CMK (cell line): ENCODE measurements at places on chromosomes 1 and 21.

DNA sequence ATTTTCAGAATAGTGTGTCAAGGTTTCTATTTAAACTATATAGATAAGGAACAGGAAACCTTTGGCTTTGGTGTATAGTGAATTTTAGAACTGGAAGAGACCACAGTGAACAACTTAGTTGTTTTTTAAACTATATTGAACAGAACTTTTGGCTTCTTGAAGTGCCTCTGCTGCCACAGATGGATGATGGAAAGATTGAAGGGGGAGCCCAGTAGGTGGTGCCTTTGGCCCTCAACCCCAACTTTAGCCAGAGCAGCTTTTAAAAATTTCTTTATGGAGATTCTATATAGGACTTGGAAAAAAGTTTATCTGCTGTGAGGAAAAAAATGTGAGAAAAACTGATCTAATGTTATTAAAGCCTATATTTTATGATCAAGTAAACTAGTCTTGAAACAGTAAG lies 50.2 kb downstream of the SWT1 start:
- no peak for DNase-seq

GRCh38 chr1:57599236-57599994 lies 175.6 kb upstream of the DAB1 start:
- no peak for DNase-seq

DNA sequence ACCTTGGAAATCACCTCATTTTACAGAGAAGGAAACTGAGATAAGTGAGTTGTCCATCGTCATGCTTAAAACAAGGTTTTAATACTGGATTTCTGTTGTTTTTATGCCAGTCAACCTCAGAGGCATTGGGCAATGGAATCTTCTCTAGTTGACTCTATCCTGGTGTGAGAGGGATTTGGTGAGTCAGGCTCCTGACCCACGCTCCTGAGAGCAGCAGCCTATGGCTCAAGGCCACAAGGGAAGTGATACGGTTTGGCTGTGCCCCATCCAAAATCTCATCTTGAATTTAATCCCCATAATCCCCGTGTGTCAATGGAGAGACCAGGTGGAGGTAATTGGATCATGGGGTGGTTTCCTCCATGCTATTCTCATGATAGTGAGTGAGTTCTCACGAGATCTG lies 90.1 kb downstream of the TLR5 start:
- no peak for DNase-seq

DNA sequence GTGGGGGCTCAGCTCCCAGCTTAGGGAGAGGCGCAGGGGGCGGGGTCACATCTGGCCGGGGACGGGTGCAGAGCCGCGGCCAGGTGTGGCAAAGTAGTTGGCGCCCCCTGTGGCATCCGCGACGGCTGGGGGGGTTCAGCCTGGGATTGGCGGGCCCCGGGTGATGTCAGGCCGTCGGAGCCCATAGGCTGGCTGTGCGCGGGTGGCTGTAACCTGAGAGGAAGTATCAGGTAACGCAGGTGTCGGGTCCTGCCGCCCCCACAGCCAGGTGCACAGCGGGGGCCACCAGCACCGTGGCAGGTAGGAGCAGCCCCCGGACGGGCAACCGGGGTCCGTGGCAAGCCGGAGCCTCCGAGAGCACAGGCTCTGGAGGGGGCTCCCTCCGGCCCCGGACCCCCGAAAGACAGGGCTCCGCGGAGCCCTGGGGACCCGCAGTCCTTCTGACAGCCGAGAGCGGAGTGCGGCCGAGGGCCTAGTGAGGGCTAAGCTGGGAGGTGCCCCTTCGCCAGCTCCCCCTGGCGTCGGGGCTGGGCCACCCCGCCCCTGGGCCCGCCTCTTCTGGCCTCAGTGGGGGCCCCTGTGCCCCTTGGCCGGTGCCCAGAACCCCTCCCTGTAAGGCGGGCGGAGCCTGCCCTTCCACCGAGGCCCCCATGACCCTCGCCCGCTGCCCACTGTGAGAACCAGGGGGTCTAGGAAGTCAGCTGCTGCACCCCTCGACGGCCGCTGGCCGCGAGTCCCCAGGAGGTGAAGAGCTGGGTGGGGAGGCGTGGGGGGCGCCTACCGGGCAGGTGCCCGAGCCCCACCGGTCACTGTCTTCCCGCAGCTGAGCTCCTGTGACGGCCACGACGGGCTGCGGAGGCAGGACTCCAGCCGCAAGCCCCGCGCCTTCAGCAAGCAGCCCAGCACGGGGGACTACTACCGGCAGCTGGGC lies 17.9 kb downstream of the TNFRSF25 start:
- no peak for DNase-seq

- DNase-seq: peak; percentile 92
Measured at GRCh38 chr1:202810615-202811295, at the start of gene PCAT6. Gene PCAT6 (plus strand): TSS chr1:202810954.

- DNase-seq: no peak
Measured at GRCh38 chr1:164842870-164843269, 283.9 kb downstream of the PBX1 start.

DNA sequence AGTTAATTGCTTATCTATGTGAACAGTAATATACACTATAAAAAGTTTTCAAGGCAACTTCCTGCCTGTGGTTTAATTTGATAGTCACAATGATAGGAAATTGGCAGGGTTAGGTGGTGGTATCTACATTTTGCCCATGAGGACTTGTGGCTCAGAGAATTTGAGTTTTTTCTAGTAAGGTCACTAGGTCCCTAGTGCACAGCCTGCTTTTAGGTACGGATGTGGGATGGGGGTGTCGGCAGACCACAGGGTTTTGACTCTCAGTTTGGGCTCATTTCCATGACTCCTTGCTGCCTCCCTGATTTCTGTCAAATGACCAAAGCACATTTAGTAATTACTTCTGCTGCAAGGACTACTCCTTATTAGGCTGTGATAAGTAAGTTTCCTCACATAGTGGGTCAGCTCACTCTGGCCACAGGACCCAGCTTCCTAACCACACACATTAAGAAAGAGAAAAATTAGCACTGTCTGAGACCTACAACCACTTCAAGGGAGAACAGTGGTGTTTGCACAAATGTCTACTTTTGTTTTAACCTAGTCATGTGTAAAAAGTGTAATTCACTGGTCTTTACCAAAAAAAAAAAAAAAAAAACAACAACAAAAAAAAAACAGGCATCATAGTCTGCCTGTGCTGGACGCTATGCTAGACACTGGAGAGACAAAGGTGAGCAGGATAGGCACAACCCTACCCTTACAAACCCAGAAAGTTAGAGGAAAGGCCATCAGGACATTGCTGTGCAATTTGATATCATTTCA lies 43.7 kb downstream of the MRPL39 start:
- DNase-seq: peak; percentile 72

GRCh38 chr1:223860051-223860622 lies 14.4 kb upstream of the TP53BP2 start:
- DNase-seq: no peak

- no peak for DNase-seq
Measured at GRCh38 chr1:78049396-78049795, 3.6 kb downstream of the GIPC2 start.
